ENCODE measurements at places on chromosomes 7 and 10.
A peak's percentile ranks its signal among the peaks of the same experiment; 100 is the strongest.

- DNase-seq, result no peak
Observed at GRCh38 chr10:8144496-8144895, 90.0 kb downstream of the GATA3 start.

- no peak for DNase-seq
Observed at GRCh38 chr10:30529373-30529998, 95.5 kb downstream of the MAP3K8 start.

- DNase-seq, result no peak
Observed at GRCh38 chr7:102115181-102115580, 171.5 kb upstream of the SH2B2 start.

DNA sequence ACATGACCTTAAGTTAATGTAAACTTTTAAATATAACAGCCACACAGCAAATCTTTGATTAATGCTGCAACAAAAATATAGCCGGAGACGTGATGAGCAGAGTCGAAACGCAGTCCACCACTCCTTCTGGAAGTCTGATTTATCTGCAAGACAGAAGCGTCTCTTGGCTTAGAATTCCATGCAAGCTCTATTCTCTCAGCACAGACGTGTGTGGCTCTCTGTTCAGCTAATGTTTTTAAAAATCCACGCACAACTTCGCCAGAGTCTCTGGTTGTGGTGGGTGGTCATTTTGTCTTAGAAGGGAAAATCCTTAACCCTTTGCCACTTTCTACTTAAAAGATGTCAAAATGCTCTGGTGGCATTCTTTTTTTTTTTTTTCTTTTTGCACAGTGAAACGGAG, 438.0 kb upstream of the MGMT start:
- no peak for DNase-seq

DNA sequence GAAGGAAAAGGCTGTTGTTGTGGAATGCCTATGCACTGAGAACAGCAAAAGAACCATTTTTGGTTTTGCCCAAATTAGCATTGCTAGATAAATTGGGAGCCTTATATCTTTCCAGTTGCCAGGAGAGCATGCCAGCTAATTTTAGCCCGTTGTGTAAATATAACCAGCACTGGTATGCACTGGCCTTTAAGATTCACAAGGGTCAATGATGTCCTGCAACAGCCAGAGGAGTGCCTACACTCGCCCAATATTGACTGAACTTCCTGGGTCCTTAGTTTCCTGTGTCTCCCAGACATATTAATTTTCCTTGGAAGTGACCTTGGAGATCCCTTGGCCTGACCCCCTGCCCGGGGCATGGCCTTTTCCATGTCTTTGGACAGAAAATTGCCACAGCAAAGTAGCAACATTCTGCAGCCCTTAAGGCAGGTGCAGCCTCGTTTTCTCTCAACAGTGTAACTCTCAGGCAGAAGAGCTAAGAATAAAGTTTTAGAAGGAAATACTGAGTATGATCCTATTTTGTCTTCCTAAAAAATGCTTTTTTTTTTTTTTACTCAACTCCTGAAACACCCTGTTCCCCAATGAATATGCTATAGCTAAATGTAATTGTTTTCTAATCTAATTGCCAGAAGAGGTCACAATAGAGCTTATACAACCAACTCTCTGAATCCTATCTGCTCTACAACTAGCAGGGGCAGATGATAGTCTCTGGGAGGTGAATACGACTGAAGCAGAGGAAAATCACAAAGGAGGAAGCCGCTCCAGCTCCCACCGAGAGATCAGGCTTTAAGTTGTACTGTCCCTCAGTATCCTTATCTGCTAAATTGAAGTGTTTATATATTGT, 131.9 kb upstream of the PCGF5 start:
- DNase-seq, result no peak

DNA sequence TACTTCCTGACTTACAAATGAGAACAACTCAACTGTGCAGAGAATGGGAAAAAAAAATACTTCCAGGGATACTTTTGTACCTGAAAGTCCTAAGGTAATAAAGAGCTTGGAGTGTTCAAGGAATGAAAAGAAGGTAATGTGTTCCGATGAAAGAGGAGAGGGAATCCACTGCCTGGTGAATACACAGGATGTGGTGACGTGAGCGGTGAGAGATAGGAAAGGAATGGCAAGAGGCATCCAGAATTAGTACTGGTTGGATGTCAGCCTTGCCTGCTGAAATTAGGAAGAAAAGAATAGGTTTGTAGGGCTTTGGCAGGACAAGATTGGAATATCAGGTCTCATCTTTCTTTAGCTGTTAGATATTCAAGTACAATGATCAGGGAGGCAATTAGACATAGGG, 347.7 kb downstream of the POM121L12 start:
- no peak for DNase-seq

GRCh38 chr7:46385662-46386309, 464.7 kb upstream of the IGFBP3 start:
- peak; percentile 98 for DNase-seq

Measured in stromal cell of bone marrow (primary cell).